ENCODE measurements at places on chromosomes 1 and 21.

GRCh38 chr1:167171286-167171929 lies 49.3 kb upstream of the POU2F1 start:
- no peak for DNase-seq

DNA sequence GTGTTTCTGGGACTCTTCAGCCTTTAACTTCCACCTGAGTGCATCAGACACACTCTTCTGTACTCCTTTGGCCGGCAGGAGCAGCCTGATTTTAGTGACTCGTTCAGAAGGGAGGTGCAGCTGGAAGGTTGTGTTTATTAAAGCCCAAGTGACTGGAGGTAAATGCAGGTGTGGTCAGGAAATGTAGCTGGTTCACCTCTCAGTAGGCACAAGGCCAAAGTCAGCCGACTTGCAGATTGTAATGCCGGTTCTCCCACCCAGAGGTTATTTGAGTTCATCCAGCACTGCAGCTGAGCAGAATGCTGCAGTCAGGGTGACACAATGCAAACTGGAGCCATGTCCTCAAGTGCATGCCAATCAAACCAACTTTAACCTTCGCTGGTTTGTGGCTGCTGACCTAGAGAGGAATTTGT lies 91.5 kb downstream of the SPATA46 start:
- DNase-seq = no peak

GRCh38 chr1:200346700-200347099 lies 63.1 kb downstream of the ZNF281 start:
- no peak for DNase-seq

DNA sequence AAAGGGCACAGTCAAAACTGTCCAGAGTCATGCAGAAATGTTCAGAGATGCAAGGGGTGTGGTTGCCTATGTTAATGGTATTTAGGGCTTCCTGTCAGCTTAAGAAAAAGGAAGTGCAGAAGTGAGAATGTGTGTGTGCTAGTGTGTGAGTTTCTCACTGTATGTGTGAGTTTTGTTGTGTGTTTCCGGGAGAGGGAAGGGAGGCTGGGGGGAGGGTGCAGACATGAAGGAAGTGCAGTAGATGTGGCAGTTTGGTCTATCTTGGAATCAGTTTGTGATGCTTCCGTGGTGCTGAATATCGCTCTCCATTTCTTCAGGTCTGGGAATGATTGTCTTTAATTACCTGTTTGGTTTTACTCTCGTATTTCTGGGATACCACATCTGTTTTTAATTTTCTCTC lies 16.5 kb upstream of the ATP6V1G3 start:
- DNase-seq = peak; percentile 2

DNA sequence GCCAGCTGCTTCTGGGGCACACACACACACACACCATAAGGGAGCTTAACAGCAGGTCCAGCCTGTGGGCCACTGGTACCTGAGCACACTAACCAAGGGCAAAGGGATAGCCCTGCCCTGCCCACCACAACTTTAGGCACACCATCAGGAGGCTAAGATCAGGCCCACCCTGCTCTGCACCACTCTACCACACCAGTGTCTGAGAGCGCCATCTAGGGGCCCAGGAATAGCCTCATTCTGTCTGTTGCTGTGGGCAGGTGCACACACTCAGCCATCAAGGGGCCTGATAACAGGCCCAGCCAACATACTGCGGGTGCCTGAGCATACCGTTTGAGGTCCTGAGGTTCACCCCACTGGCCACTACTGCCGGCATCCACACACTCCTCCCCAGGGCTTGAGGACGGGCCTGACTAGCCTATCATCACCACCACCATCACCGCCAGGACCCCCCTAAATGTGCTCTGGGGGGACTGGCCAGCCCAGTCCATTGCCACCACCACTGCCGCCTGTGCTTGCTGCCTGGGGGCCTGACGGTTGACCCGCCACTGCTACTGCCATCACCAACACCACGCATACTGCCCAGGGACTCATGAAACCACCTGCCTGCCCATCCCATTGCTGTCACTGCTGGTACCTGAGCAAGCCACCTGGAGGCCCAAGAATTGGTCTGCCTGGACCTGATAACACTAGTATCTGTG lies 31.3 kb downstream of the NSL1 start:
- DNase-seq = peak; percentile 11

DNA sequence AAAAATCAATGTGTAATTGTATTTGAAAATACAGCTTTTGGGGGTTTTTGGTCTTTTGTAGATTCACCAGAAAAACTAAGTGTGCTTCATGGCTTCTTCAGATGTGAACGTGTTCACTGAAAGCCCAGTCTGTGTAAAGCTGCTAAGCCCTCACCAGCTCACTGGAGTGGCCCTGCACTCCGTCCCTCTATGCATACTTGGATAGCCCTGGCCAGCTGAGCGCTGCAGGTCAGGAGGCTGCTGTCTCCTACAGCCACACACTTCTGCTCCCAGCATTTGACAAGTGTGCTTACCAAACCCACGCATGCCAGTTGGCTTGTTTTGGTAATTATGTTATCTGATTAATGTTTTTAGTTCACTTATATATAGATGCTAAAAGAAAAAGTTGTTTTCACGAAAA lies 163.5 kb downstream of the TLR5 start:
- no peak for DNase-seq

- no peak for DNase-seq
These were observed 149.3 kb upstream of the EDN2 start for GRCh38 chr1:41633764-41634163.

GRCh38 chr1:63642901-63643300 lies 49.7 kb downstream of the PGM1 start:
- DNase-seq = no peak

- DNase-seq = no peak
These were observed 211.7 kb downstream of the GRIK3 start for GRCh38 chr1:36822648-36823047.

- DNase-seq = no peak
These were observed 49.6 kb downstream of the PLA2G4A start for GRCh38 chr1:186878356-186878755.

DNA sequence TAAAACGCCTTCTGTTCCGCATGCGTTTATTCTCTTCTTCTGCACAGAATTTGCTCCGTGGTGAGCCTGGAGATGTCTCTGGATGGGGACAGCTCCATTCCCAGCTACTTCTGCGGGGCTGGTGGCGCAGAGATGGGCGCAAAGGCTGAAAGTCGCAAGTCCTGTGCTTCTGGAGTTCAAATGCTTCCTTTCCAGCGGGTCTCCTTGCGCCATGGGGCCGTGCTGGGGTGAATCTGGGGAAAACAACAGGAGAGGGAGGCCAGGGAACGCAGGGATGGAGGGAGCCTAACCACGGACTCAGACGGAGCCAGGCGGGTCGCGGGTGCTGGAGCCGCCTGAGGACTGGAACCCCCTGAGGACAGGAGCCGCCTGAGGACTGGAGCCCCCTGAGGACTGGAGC lies 2.9 kb upstream of the OR2T12 start:
- no peak for DNase-seq
